ENCODE measurements at places on chromosomes 2 and 18. TPM values are rescaled to one million over a fixed set of nuclear protein-coding genes. Genes with fewer than 3 reads are reported as not detected.

KLF7 gene
- total RNA-seq: 32.8 TPM

GRCh38 chr2:76464310-76464709, 753.6 kb upstream of the GCFC2 start:
- DNase-seq: no peak

- DNase-seq: no peak
Observed at GRCh38 chr18:31562726-31563125, 29.0 kb upstream of the TTR start.

SMAD2 gene
- 111 TPM for total RNA-seq

- DNase-seq: no peak
Observed at GRCh38 chr2:18046558-18047212, 168.2 kb downstream of the KCNS3 start.

GRCh38 chr2:85596026-85596333, 435 bp downstream of the RNF181 start:
- DNase-seq: no peak

DNA sequence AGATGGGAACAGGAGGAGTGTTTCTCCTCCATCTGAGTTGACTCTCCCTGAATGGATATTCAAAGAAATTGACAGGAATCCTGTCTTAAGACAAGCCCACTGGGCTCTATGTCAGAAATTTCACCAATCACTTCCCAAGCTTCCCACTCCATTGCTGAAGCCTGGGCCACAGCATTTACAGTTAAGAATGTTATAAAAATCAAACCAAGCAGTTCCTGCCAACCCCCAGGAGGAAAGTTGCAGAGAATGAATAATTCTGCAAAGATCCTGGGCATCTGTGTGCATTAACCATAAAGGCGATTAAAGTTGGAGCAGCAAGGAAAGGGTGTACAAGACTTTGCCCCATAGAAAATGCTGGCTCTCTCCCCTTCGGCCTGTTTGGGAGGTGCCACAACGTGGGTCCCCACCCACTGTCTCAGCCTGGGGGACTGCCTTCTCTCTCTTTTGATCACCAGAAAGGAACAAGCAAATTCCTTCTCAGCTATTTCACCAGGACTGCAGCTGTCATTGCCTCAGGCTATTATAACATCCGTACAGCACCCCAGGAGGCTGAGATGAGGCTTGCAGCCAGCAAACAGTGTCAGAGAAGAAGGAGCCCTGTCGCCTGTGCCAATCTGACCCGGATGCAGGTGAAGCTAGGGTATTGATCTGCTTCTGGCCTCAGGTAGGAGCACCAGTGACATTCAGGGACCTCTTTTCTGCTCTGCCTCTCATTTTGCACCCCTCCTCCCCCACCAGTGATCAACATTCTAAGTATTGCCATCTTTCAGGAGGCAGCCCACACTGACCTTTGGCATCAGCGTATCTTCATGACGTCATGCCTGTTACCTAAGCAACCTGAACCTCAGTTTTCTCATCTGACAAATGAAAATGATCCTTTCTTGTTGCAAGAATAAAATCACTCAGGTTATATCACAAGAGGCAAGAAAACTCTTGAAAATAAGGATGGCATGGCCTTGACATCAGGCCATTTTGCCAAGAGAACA, 219.0 kb downstream of the SH3BP4 start:
- peak; percentile 70 for DNase-seq

ITGB6 gene
- 48.8 TPM for total RNA-seq

GRCh38 chr2:145411493-145411892, 891.6 kb upstream of the ZEB2 start:
- DNase-seq: no peak

- DNase-seq: no peak
Observed at GRCh38 chr2:100240386-100240785, 81.9 kb downstream of the LONRF2 start.

CGREF1 gene
- 1.1 TPM for total RNA-seq

- no peak for DNase-seq
Observed at GRCh38 chr2:213279971-213280370, 4.3 kb upstream of the SPAG16 start.

DNA sequence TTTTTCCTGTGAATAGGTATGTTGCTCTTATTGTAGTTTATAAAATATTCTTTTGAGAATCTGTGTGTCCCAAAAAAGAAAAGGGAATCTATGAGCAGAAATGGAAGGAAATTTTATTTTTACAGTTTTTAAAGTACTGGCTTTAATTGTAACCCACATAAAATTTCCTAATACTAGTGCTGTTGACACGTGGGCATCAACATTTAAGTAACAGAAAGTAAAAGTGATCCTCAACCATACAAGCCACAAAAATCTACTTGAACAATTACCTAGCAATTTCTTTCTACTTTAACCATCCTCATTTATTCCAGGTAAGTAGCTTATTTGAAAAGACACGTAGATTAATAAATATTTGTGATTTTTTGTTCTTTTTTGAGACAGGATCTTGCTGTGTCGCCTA, 62.0 kb downstream of the MAP3K20 start:
- no peak for DNase-seq

DNA sequence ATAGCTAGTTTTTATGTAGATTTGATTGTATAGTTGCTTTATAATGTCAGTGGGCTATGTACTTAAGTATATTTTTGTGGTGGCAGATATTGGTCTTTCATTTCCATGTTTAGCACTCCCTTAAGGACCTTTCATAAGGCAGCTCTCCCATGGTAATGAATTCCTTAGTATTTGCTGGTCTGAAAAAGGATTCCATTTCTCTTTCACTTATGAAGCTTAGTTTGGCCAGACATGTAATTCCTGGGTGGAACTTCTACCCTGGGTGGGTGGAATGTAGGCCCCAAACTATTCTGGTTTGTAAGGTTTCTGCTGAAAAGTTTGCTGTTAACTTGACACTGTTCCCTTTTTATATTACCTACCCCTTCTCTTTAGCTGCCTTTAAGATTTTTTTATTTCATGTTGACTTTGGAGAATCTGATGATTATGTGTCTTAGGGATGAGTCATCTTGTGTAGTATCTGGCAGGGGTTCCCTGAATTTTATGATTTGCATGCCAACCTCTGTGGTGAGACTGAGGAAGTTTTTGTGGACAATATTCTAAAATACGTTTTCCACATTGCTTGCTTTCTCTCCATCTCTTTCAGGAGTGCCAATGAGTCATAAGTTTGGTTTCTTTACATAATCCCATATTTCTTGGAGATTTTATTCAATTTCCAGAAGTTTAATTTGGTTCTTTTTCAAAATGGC, 65.4 kb upstream of the VRK2 start:
- no peak for DNase-seq

DNA sequence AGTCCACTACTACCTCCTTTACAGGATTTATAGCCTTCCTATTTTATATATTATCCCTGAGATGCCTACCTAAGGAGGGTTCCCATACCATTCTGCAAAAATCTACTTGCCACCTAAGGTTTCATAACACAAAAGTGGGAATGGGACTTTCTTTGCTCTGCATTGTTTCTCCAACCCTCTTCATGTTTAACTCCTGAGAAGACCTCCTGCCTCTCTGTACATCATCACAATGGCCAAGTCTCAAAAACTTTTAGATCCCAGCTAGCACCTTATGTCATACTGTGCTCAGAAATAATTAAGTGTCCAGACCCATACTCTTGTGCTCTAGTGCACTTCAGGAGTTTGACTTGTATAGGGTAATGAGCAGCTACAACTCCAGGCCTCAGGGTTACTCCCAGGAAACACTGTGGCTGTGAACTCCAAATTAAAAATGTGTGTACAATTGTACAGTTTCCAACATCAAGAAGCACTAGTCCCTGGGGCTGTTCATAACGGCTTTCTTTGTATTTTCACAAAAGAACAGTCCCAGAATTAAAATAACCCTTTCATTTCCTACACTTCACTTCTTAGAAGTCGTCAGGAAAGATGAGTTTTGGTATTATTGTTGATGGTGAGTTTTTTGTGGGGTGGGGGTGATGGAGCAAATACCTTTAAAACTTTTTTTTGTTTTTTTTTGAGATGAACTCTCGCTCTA, 39.4 kb downstream of the METAP1D start:
- no peak for DNase-seq
